ENCODE measurements at places on chromosomes 12 and 14.
A peak's percentile ranks its signal among the peaks of the same experiment; 100 is the strongest.

DNA sequence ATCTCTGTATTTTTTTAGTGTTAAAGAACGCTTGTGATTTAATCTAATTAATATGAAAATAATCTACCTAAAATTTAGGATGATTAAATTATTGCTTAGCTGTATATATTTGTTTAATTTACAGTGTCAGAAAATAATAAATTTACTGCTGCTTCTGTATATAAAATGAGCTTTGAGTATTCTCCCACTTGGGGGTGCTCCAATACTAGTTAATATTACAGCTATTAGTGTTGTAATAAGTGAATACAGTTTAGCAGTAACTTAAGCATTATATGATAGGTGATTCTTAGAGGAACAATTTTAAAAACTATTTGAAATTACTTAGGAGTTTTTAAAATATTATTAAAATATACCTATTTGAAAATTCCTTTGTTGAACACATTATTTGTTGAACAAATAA lies 62.2 kb downstream of the PAPOLA start:
- H3K27ac ChIP-seq, result no peak overlapping the region
- H3K36me3 ChIP-seq, result peaks cover 4% of the 10 kb centered on the region
- DNase-seq, result no peak
- H3K4me1 ChIP-seq, result no peaks in the 10 kb centered on the region
- H3K4me3 ChIP-seq, result no peak overlapping the region

DNA sequence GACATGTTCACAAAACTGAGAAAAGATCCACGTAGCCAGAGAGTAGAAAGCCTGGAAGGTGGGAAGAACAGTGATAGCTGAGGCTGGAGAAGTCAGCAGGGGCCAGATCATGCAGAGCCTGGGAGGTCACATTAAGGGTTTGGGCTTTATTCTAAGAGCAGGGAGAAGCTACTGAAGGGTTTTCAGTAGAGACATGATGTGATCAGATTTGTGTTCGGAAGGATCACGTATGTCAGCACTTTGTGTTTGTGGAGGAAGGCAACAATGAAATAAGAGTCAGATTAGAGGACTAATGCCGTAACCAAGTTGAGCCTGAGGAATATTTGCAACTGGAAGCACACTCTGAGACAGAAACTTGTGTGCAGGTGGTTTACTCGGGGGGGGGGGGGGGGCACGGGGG lies 4.2 kb upstream of the PCK2 start:
- no peak for DNase-seq
- no peaks in the 10 kb centered on the region for H3K27me3 ChIP-seq
- no peaks in the 10 kb centered on the region for H3K36me3 ChIP-seq
- H3K4me3 ChIP-seq, result no peak overlapping the region

GRCh38 chr12:11015775-11016430 lies 6.5 kb downstream of the TAS2R19 start:
- no peak overlapping the region for H3K4me3 ChIP-seq
- no peak overlapping the region for H3K27ac ChIP-seq
- H3K36me3 ChIP-seq, result no peaks in the 10 kb centered on the region
- DNase-seq, result no peak

- H3K36me3 ChIP-seq, result no peaks in the 10 kb centered on the region
- no peaks in the 10 kb centered on the region for H3K27me3 ChIP-seq
- H3K4me1 ChIP-seq, result peaks cover 24% of the 10 kb centered on the region
- peak overlapping the region; percentile 62 for H3K4me3 ChIP-seq
- no peak for DNase-seq
Observed at GRCh38 chr12:62256408-62257096, 3.7 kb upstream of the USP15 start.

GRCh38 chr12:70711831-70712230 lies 74.6 kb upstream of the PTPRB start:
- H3K36me3 ChIP-seq, result no peaks in the 10 kb centered on the region
- no peak overlapping the region for H3K4me3 ChIP-seq
- no peaks in the 10 kb centered on the region for H3K27me3 ChIP-seq
- DNase-seq, result no peak
- H3K27ac ChIP-seq, result no peak overlapping the region

DNA sequence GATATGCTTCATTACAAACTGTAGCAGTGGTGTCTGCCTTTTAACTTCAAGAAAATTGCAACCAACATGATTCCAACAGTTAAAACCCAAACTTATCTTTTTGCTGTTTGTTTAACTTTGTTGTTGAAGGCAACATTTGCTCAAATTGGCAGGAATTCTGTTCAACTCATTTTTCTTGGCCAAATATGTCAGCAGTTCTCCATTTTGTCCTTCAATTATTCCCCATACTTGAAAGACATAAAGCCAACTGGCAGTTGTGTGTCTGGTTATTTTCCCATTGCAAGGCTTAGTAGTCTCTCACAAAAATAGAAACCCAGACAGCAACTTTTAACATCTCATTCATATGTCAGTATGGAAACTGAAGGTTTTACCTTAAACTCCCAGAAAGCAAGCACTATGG lies 146.3 kb downstream of the LRIG3 start:
- no peaks in the 10 kb centered on the region for H3K36me3 ChIP-seq
- no peak overlapping the region for H3K27ac ChIP-seq
- H3K4me3 ChIP-seq, result no peak overlapping the region
- no peaks in the 10 kb centered on the region for H3K27me3 ChIP-seq

DNA sequence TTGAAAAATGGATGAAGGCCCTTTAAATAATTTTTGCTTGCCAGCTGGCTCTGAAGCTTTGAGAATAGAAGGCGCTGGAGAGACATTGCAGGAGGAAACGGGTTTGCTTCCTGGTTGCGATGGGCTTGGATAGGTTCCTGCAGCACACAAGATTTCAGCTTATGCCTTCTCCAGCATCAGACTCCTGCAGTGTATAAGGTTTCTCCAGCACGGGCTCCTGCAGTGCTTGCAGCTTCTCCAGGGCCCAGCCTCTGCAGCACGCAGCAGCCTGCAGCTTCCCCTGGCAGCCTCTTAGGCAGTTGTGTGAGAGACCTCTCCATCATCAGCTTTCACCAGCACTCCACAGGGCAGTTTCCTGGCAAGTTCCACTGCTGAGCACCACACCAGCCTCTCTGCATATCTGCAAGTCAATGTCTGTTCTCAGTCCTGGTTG lies 78.7 kb upstream of the ZDHHC17 start:
- DNase-seq, result no peak
- no peak overlapping the region for H3K27ac ChIP-seq
- H3K27me3 ChIP-seq, result no peaks in the 10 kb centered on the region
- peaks cover 13% of the 10 kb centered on the region for H3K4me1 ChIP-seq

GRCh38 chr14:61706096-61706690 lies 10.9 kb downstream of the HIF1A start:
- H3K36me3 ChIP-seq, result no peaks in the 10 kb centered on the region
- peaks cover 23% of the 10 kb centered on the region for H3K4me1 ChIP-seq
- no peaks in the 10 kb centered on the region for H3K27me3 ChIP-seq
- no peak overlapping the region for H3K27ac ChIP-seq
- DNase-seq, result no peak

- H3K36me3 ChIP-seq, result no peaks in the 10 kb centered on the region
- H3K4me1 ChIP-seq, result no peaks in the 10 kb centered on the region
- no peak overlapping the region for H3K4me3 ChIP-seq
Observed at GRCh38 chr14:67569011-67569650, 30.9 kb downstream of the PIGH start.

GRCh38 chr12:66726556-66726955 lies 47.7 kb upstream of the GRIP1 start:
- H3K27ac ChIP-seq, result no peak overlapping the region
- DNase-seq, result no peak
- no peaks in the 10 kb centered on the region for H3K4me1 ChIP-seq

GRCh38 chr12:20403230-20403629 lies 34.9 kb downstream of the PDE3A start:
- no peak overlapping the region for H3K4me3 ChIP-seq
- no peaks in the 10 kb centered on the region for H3K27me3 ChIP-seq
- DNase-seq, result no peak
- H3K27ac ChIP-seq, result no peak overlapping the region
- H3K36me3 ChIP-seq, result no peaks in the 10 kb centered on the region

DNA sequence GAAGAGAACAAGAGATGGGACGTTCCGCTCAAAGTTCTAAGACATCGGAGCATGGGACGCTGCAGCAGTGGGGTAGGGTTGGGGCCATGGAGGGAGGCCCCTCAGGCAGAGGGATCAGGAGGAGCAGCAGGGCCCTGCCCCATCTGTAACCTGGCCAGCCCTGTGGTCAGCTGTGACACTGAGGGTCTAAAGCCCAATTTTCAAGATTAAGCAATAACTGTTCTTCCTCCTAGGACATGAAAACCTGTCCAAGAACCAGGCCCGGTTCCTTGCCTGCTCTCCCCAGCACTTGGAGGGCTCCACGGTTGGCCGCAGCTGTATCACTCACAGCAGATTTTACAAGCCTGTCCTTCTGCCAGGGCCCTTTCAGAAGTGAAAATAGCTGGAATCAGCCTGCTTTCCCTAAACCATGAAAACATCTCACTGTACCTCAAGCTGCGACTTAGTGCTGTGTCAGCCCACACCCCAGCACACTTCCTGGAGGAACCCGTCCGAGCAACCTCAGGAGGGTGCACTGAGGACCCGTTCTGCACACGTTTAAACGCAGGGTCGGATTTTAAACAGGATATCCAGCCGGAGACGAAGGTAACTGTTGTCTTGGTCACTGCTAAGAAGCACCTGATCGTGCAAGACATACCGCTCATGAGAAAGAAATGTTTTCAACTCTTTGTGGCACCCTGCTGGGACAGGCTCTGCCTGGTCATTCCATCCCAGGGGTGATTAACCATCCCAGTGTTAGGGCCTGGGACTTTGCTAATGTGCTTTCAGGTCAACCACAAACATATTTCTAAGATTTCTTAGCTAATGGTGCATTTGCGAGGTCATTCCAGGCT lies 201.9 kb upstream of the DIO3 start:
- H3K4me1 ChIP-seq, result peaks cover 9% of the 10 kb centered on the region
- no peaks in the 10 kb centered on the region for H3K27me3 ChIP-seq
- no peak overlapping the region for H3K4me3 ChIP-seq

GRCh38 chr14:34872822-34873588 lies 2.2 kb downstream of the BAZ1A start:
- H3K4me1 ChIP-seq, result peaks cover 13% of the 10 kb centered on the region
- no peak for DNase-seq
- H3K27me3 ChIP-seq, result no peaks in the 10 kb centered on the region
- peak overlapping the region; percentile 100 for H3K4me3 ChIP-seq
- H3K36me3 ChIP-seq, result no peaks in the 10 kb centered on the region

DNA sequence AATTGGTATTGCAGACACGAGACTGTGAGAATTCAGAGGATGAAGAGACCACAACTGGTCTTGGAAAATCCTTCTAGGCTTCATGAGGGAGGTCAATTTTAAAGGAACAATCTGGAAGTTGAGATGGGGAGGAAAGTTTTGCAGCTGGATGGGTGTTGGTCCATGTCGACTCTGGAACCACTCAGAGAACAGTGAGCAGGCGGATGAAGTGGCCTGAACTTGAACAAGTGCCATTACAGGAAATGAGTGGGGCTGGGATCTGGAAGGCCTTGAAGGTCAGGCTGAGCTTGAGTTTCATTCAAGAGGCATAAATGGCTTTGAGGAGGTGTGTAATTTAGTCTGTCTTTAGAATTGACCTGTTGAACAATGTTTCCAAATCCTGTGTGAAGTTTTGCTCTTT lies 140.9 kb downstream of the GALC start:
- no peak overlapping the region for H3K4me3 ChIP-seq
- DNase-seq, result no peak

- DNase-seq, result no peak
- H3K27ac ChIP-seq, result no peak overlapping the region
- H3K4me3 ChIP-seq, result no peak overlapping the region
- no peaks in the 10 kb centered on the region for H3K36me3 ChIP-seq
Observed at GRCh38 chr14:61653507-61653906, 41.8 kb upstream of the HIF1A start.

GRCh38 chr12:6266541-6266966 lies 43.9 kb upstream of the PLEKHG6 start:
- no peak overlapping the region for H3K27ac ChIP-seq
- no peak for DNase-seq
- H3K4me3 ChIP-seq, result no peak overlapping the region
- peaks cover 13% of the 10 kb centered on the region for H3K4me1 ChIP-seq
- no peaks in the 10 kb centered on the region for H3K27me3 ChIP-seq

DNA sequence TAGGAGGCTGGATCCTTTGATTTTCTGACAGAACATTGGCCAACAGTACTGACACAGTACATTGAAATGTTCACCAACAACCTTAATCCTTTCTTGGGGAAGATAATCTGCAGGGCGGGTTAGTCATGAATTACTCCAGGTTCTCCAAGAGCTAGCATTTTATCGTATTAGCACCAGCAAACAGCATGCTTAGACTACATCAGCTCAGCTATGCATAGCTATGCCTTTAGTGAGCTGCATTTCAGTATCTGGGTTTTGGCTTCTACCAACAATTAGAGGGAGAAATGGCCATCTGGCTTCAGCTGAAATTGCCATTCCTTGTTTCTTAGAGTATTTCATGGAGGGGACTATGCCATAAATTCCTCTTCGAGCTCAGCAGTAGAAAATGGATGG lies 33.8 kb downstream of the SAMD4A start:
- no peaks in the 10 kb centered on the region for H3K27me3 ChIP-seq
- no peaks in the 10 kb centered on the region for H3K36me3 ChIP-seq
- no peak overlapping the region for H3K27ac ChIP-seq
- DNase-seq, result no peak
- H3K4me1 ChIP-seq, result peaks cover 10% of the 10 kb centered on the region

- no peak overlapping the region for H3K27ac ChIP-seq
- no peaks in the 10 kb centered on the region for H3K27me3 ChIP-seq
- no peak for DNase-seq
Observed at GRCh38 chr12:107533218-107533617, 152.4 kb upstream of the PWP1 start.

- H3K27ac ChIP-seq, result peak overlapping the region; percentile 95
- H3K36me3 ChIP-seq, result no peaks in the 10 kb centered on the region
- no peaks in the 10 kb centered on the region for H3K27me3 ChIP-seq
- peak overlapping the region; percentile 37 for H3K4me3 ChIP-seq
Observed at GRCh38 chr12:3252450-3252891, 175.3 kb downstream of the TSPAN9 start.

GRCh38 chr14:23568021-23568599 lies 519 bp upstream of the AP1G2 start:
- H3K27ac ChIP-seq, result no peak overlapping the region
- peak overlapping the region; percentile 80 for H3K4me3 ChIP-seq
- no peaks in the 10 kb centered on the region for H3K4me1 ChIP-seq
- no peak for DNase-seq
- no peaks in the 10 kb centered on the region for H3K27me3 ChIP-seq
- no peaks in the 10 kb centered on the region for H3K36me3 ChIP-seq

DNA sequence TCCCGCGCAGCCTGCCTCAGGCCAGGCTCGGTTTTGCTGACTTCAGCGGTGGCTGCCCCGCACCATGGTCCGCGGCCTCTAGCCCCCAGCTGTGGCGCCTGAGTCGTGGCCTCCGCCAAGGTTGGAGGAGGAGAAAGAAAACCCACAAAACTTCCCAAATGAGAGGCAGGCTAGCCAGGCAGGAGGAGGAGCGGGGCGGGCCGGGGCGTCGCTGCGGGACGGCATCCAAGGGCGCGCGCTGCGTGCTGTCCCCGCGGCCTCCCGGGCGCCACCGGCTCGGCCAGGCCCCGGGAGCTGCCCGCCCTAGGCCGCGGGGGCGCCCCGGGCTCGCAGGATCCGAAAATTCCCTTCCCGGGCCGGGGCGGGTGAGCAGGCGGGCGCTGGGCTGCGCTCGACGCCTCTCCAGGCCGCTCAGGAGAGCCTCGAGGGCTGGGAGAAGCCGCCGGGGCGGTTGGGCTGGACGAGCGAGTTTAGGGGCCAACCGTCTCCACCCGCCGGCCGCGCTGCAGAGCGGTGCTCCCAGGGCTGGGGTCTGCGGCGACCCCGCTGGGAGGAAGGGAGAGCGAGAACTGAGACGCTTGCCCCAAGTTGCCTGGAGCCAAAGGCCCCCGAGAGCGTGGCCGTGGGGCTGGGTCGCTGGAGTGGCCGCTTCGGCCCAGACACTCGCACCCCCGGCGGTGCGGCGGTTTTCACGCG lies at the start of gene EFS:
Gene EFS, minus strand, starts transcription at position 137 of the 696 bp plus-strand sequence. CDS start 147 bp downstream, outside the sequence.
- peak within 1 kb of the TSS; percentile 73 for H3K4me3 ChIP-seq
- DNase-seq, result no peak
- H3K36me3 ChIP-seq, result no peaks in the 10 kb centered on the region
- H3K4me1 ChIP-seq, result no peaks in the 10 kb centered on the region
